A673 (cell line): ENCODE measurements at places on chromosomes 2 and 18.
A peak's percentile ranks its signal among the peaks of the same experiment; 100 is the strongest.

DNA sequence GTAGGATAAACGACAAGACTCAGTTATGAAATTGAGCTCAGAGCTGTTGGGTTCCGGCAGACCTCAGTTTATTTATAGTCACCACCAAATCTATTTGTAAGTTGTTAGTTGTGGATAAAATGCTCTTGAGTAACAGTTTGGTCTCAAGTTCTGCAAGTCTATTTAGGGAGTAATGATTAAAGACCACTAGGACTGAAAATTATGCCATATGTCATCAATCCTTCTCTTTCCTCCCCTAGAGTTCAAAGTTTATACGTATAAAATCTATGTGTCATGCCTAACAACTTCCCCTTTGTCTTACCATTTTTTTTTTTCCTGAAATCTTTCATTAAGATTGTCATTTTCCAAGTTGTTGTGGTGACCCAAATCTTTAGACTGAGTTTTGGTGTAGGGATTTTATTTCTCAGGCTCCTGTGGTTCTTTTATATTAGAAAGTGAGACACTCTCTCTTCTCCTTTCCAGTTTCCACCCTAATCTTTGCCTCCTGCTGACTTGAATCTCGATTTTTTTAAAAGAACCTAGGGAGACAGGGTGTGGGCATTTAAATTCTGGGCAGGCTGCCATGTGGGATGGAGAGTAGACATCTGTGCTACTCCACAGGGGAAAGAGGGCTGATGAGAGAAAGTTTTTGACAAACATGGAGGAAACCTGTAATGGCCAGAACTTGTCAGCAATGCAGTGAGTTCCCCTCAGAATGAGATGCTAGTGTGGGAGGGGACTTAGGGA lies 51.0 kb downstream of the LAMA3 start:
- H3K4me3 ChIP-seq = no peak overlapping the region
- peak; percentile 97 for DNase-seq
- H3K4me1 ChIP-seq = peaks cover 31% of the 10 kb centered on the region
- H3K36me3 ChIP-seq = no peaks in the 10 kb centered on the region
- H3K27ac ChIP-seq = no peak overlapping the region
- no peaks in the 10 kb centered on the region for H3K27me3 ChIP-seq

GRCh38 chr2:120436460-120436739 lies 90.5 kb downstream of the INHBB start:
- H3K27ac ChIP-seq = no peak overlapping the region
- no peaks in the 10 kb centered on the region for H3K4me1 ChIP-seq
- no peak for DNase-seq
- H3K36me3 ChIP-seq = no peaks in the 10 kb centered on the region
- H3K4me3 ChIP-seq = no peak overlapping the region

DNA sequence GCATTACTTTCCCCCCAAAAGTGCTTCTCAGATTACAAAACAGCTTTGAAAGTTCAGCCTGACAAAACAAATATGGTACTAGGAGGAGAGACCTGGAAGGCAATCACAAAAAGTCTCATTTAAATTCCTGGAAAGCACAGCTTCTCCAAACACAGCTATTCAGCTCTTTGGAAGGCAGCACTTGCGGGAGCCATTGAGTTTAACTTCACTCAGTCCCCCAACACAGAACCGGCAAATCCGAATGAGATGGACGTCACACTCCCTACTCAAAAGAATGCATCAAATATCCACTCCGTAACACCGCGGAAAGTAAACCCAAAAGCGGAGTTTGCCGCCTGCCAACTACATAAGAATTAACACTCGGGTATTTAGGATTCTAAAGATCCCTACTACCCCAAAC lies 638 bp downstream of the ST6GAL2 start:
- H3K27ac ChIP-seq = no peak overlapping the region
- no peak for DNase-seq
- H3K36me3 ChIP-seq = no peaks in the 10 kb centered on the region
- peaks cover 36% of the 10 kb centered on the region for H3K27me3 ChIP-seq

DNA sequence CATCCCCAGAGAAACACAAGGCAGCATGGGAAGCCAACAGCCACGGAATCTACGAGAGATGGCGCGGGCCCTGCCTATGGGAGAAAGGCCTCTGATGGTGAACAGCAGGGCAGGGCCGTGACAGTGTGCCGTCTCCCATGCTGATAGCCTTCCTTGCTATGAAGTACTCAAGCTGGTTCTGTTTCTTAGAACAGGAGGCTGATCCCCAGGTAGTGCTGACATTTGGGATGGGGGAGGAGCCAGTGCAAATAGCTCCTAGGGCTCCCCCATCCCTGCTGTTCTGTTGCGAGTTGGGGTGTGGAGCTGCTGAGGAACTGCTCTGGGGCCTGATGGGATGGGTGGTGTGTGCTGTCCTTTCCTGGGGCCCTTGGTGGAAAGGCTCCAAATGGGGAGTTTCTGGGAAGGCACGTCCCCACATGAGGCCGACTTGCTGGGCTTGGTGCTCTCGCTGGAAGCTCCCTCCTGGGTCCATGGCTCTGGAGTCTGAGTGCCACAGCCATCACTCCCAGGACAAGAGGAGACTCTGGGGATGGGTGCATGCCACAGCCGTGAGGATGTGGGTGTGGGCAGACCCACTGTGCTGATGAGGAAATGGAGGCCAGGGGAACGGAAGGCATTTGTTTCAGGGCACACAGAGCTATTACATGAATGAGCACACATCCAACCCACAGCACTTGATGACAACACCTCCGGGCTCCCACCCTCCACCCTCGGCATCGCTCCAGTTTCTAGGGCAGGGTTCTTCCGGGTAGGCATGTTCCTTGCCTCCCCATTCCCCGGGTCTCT lies 246.8 kb downstream of the HDAC4 start:
- DNase-seq = no peak
- H3K4me1 ChIP-seq = no peaks in the 10 kb centered on the region
- H3K27ac ChIP-seq = no peak overlapping the region
- H3K36me3 ChIP-seq = peaks cover 4% of the 10 kb centered on the region

DNA sequence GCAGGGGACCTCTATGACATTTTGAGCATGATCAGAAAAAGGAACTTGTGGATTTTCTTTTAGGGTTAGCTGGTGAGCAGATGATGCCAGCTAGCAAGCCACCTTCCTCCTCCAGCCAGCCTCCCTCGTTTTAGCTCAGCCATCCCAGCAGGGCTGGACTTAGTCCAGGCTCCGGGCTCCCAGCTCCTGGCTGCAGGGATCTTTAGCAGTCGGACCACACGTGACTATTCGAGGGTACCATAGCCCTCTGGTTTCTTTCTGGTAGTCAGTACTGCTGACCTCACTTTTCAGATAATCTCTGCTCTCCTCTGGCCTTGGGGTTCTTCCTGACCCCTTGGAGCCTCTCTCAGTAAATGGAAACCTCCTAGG lies 31.8 kb downstream of the NCK2 start:
- no peak overlapping the region for H3K27ac ChIP-seq
- no peaks in the 10 kb centered on the region for H3K27me3 ChIP-seq
- DNase-seq = no peak
- H3K4me3 ChIP-seq = no peak overlapping the region

DNA sequence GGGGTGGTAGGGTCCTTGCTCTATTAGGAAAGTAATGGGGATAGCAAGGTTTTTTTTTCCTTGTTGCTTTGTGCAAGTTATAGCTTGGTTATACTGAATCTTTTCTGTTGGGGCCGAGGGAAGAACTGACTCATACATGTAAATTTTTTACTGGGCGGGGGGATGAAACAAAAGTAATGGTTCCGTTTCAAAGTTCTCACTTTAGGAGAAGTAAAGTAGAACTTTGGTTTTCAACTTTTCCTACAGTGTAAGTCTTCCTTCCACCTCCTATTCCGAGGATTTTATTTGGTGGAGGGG lies 1.1 kb downstream of the AFTPH start:
- H3K27ac ChIP-seq = peak overlapping the region; percentile 84
- H3K4me1 ChIP-seq = peaks cover 21% of the 10 kb centered on the region
- no peaks in the 10 kb centered on the region for H3K36me3 ChIP-seq
- peak overlapping the region; percentile 94 for H3K4me3 ChIP-seq
- DNase-seq = peak; percentile 25

DNA sequence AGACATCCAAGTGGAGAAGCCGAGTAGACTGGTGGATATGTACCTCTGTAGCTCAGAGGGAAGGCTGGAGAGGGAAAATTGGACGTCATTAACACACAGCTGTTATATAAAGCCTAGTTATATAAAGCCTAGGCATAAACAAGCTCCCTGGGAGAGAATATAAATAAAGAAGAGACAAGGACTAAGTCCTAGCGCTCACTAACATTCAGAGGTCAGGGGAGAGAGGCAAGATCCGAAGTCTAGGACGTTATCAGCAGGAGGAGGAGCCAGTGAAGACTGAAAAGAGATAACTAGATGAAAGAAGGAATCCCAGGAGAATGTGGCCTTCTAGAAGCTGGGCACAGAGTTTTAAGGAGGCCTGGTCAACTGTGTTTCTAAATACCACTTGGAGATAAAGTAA lies 55.3 kb downstream of the NOL10 start:
- no peaks in the 10 kb centered on the region for H3K27me3 ChIP-seq
- no peak overlapping the region for H3K4me3 ChIP-seq
- H3K27ac ChIP-seq = no peak overlapping the region
